ENCODE measurements at places on chromosomes 4 and X.
A peak's percentile ranks its signal among the peaks of the same experiment; 100 is the strongest.

GRCh38 chr4:80076681-80077080 is 3.7 kb upstream of the ANTXR2 start:
- no peak for DNase-seq

GRCh38 chrX:139802048-139802447 is 94.1 kb upstream of the MCF2 start:
- DNase-seq: no peak

- no peak for DNase-seq
Observed at GRCh38 chr4:8250637-8251036, 18.9 kb upstream of the HTRA3 start.

- no peak for DNase-seq
Observed at GRCh38 chr4:145553375-145553774, 65.8 kb upstream of the MMAA start.

- no peak for DNase-seq
Observed at GRCh38 chr4:37015391-37015790, 229.2 kb upstream of the NWD2 start.

GRCh38 chr4:14264437-14264836 is 636.9 kb upstream of the BOD1L1 start:
- no peak for DNase-seq

DNA sequence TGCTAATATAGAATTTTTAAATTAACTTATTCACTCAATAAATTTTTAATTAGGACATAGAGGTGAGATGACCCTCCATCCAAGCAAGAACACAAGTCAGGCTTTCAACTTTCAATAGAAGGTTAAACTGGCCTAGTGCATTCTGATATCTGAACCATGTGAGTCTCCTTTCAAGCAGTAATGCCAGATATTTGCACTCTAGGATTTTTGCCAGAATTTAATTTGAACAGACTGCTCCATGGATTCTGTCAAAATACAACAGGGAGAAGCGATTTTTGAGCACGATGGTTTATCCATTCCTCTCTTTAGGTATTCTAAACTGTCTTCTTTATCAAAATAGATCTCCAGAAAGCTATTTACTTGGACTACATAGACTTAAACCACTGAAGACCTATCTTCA is 72.0 kb upstream of the DCLK2 start:
- no peak for DNase-seq

DNA sequence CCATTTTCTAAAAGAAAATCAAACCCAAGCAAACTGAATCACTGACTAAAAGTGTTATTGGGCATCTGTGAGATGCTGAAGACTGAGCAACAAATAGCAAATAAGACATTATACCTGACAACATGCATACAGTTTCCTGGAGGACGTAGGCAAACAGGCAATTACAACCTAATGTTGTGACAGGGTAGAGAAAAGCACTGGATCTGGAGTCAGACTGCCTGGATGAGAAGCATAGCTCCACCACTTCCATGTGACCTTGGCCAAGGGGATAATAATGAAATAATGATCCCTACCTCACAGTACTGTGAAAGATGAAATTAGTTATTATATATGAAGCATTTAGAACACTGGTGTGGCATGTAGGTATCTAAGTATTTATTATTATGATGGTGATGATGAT is 2.7 kb downstream of the SPINK2 start:
- no peak for DNase-seq

GRCh38 chr4:156948133-156948532 is 23.5 kb downstream of the PDGFC start:
- DNase-seq: no peak

DNA sequence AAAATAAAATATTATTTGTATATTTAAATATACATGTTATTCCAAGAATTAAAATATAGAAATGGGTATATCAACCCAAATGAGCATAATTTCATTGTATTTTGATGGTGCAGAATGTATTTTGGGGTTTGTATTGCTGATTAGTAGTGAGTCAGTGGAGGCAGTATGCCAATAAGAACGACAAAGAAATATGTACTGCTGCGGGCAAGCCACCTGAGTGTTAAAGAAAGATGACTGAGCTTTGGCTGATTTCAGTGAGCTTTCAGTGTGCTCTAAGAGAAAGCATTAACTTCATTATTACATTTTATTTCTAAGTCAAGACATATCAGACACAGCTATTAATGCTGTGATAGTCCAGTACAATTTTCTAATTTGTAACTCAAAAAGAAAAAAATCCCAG is 297.8 kb downstream of the ANK2 start:
- no peak for DNase-seq

- no peak for DNase-seq
Observed at GRCh38 chrX:70498129-70498528, 53.5 kb downstream of the DLG3 start.

- no peak for DNase-seq
Observed at GRCh38 chr4:173516621-173517524, 13.2 kb downstream of the HAND2 start.

- no peak for DNase-seq
Observed at GRCh38 chrX:15953801-15954200, 99.2 kb upstream of the AP1S2 start.

- DNase-seq: no peak
Observed at GRCh38 chrX:136255541-136255940, 4.3 kb upstream of the MAP7D3 start.

GRCh38 chr4:62816566-62816965 is 1592.7 kb downstream of the TECRL start:
- DNase-seq: no peak

- DNase-seq: no peak
Observed at GRCh38 chr4:74453829-74454742, 9.2 kb downstream of the AREG start.

GRCh38 chr4:185304541-185304940 is 91.2 kb downstream of the LRP2BP start:
- no peak for DNase-seq

DNA sequence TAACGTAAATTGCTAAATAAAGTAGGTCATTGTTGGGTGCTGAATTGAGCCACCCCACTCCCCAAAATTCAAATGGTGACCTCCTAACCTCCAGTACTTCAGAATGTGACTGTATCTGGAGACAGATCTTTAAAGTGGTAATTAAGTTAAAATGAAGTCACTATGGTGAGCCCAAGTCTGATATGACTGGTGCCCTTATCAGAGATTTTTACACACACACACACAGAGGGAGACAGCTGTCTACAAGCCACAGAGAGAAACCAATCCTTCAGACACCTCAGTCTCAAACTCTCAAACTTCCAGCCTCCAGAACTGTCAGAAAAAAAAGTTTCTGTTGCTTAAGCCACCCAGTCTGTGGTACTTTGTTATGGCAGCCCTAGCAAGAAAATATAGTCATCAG is 879.2 kb upstream of the INTU start:
- DNase-seq: no peak

- no peak for DNase-seq
Observed at GRCh38 chr4:174669270-174669669, 147.0 kb upstream of the HPGD start.

GRCh38 chrX:50100188-50100587 is 100.6 kb downstream of the AKAP4 start:
- no peak for DNase-seq

DNA sequence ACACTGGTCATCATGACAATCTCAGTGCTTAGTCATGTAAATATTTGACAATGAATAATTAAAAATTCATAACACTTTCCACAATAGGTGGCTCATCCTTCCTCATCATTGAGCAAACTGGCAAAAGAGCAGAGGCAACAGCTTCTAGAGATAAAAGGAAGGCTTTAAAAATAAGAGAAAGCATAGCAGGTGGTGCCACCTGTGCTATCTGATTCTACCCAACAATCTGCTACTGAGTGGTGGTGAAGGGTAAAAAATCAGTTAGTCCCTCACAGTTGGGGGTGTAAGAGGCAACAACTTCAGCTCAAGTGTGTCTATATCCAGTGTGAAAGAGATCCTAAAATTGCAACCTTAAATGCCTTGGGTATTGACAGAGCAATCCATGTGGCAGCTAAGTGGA is 280.1 kb upstream of the PPARGC1A start:
- no peak for DNase-seq

GRCh38 chr4:175277816-175278215 is 359.7 kb downstream of the ADAM29 start:
- no peak for DNase-seq

GRCh38 chr4:139619644-139620043 is 46.0 kb upstream of the MGST2 start:
- no peak for DNase-seq

- DNase-seq: no peak
Observed at GRCh38 chr4:80611678-80611979, 276.1 kb downstream of the CFAP299 start.

DNA sequence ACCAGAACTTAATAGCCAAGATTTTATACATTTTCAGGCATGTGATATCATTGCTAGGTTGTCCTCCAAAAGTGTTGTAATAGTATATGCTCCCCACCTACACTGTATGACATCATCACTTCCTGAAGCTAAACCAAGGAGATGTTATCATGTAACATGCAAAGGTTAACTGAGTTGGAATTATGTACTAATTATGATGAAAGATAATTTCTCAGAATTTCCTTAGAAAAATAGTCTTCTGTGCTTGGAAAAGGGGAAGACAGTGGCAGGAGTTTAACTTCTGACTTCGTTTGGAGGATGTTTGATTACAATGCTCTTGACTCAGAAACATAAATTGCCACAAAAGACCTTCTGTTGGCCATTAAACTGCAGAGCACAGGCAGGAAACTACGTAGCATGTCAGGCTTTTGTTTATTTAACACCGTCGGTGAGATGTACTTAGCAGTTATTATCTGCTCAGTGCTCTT is 83.6 kb upstream of the GUCY1A1 start:
- no peak for DNase-seq

DNA sequence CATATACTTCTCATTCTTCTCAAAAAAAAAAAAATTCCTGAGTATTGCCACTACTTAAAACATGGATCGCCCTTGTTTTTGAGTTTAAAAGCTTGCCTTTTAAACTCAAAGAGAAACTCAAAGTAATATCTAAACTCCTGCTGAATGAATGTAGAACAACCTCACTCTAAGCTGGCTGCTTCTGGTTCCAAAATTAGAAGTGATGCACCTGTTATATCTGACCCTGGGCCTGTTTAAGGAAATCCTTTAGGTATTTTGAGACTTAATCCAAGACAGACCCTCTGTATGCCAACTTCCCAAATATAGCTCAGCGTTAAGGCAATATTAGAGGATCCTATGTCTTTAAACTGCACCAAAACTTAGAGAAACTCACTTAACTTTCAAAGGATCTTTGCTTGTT is 1.8 kb upstream of the OTUD4 start:
- DNase-seq: no peak

- DNase-seq: no peak
Observed at GRCh38 chr4:173138624-173139023, 30.0 kb upstream of the GALNT7 start.

- no peak for DNase-seq
Observed at GRCh38 chrX:18441780-18442367, 16.5 kb downstream of the CDKL5 start.

GRCh38 chr4:173682609-173683008 is 152.6 kb upstream of the HAND2 start:
- DNase-seq: no peak

DNA sequence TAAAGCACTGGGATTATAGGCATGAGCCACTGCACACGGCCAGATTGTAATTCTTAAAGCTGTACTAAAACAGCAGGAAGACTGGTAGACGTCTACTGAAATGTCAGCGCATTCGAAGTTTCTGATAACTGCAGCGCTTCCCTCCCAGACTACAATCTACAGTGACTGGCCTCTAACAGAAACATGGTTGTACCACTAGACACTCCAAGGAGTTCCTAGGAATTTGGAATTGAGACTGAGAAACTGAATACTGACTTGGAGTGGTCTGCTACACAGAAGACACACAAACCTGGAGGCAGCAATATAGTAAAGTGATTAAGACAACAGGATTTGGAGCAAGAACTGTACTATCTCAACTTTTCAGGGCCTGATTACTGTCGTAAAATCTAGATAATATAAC is 937 bp downstream of the HELQ start:
- no peak for DNase-seq

- DNase-seq: no peak
Observed at GRCh38 chr4:8912506-8912905, 40.9 kb upstream of the HMX1 start.

DNA sequence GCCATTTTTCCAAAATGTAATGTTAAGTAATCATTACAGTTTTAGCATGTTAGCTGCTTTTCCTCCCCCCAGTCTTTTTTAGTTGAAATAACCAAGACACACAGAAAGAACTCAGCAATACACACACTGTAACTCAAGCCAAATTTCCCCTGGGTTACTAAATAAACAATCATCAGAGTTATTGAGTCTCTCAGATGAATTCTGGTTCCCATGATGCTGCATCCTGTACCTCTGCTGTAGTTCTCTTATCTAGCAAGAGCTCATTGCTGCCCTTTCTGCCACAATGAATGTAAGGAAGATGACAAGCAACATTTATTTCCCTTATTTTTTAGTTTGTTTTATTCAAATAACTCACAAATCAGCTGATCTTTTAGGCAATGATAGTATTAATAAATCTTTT is 185.1 kb downstream of the ARHGAP6 start:
- no peak for DNase-seq

- no peak for DNase-seq
Observed at GRCh38 chr4:25704516-25704915, 48.9 kb downstream of the SLC34A2 start.

GRCh38 chr4:5753766-5754528 is 42.9 kb downstream of the EVC start:
- DNase-seq: no peak

GRCh38 chrX:154712781-154713740 is 37.8 kb downstream of the GAB3 start:
- no peak for DNase-seq

- DNase-seq: no peak
Observed at GRCh38 chr4:97938141-97938540, 205.1 kb downstream of the STPG2 start.

- DNase-seq: peak; percentile 0
Observed at GRCh38 chrX:107571296-107571998, 56.9 kb upstream of the PRPS1 start.

DNA sequence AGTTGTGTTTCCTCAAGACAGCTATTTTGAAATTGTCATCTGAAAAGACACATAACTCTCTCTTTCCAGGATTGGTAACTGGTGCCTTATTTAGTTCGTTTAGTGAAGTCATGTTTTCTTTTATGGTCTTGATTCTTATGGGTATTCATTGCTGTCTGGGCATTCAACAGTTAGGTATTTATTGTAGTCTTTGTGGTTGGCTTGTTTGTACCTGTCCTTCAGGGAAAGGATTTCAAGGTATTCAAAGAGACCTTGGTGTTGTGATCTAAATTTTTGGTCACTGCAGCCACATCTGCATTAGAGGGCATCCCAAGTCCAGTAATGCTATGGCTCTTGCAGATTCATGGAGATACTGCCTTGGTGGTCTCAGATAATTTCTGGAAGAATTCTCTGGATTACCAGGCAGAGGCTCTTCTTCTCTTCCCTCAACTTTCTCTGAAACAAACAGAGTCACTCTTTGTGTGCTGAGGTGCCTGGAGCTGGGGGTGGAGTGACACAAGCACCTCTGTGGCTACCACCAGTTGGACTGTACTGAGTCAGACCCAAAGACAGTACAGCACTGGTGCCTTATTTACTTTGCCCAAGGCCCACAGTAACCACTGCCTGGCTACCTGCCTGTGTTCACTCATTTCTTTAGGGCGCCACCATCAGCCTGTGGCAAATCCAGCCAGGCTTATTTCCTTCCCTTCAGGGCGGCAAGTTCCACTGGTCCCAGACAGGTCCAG is 620.4 kb downstream of the KCNIP4 start:
- no peak for DNase-seq

- no peak for DNase-seq
Observed at GRCh38 chr4:61273233-61273632, 73.1 kb downstream of the ADGRL3 start.

GRCh38 chr4:82798168-82799005 is at the start of gene SCD5:
Gene SCD5 (minus strand): TSS chr4:82798796. CDS start chr4:82798537, 259 bp downstream.
- DNase-seq: peak; percentile 46
